ENCODE measurements at places on chromosomes 3 and 15. TPM values are rescaled to one million over a fixed set of nuclear protein-coding genes. Genes with fewer than 3 reads are reported as not detected.

CFAP20DC gene
- total RNA-seq, result 6.5 TPM

DNA sequence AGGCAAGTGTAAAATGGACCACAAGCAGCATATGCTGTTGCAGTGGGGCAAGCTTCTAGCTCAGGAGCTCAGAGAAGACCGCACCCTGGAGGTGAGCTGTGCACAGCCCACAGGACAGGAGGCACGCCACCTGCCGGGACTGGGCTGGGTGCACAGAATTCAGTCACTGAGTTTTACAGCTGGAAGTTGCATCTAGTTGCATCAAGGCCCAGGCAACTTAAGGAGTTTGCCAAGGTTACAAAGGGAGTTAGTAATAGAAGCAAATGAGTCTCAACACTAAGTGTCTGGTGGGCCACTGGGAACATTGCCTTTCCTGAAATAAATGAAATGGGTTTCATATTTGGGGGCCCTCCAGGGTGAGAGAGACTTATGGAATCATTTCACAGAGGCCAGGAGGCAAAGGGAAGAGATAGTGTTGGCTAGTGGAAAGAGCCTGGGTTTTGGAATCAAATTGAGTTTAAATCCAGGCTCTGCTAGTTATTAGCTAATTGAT, 36.0 kb upstream of the TIMP4 start:
- peak; percentile 29 for DNase-seq

- no peak for DNase-seq
Observed at GRCh38 chr3:186983659-186984058, 53.3 kb downstream of the ST6GAL1 start.

- no peak for DNase-seq
Observed at GRCh38 chr3:11005686-11006256, 13.2 kb downstream of the SLC6A1 start.

GRCh38 chr3:61537366-61537765, 24.0 kb upstream of the PTPRG start:
- peak; percentile 8 for DNase-seq

- DNase-seq, result no peak
Observed at GRCh38 chr3:16396202-16396601, 117.3 kb downstream of the RFTN1 start.

FSIP1 gene
- 0.86 TPM for total RNA-seq

BFSP2 gene
- total RNA-seq, result not detected

DNA sequence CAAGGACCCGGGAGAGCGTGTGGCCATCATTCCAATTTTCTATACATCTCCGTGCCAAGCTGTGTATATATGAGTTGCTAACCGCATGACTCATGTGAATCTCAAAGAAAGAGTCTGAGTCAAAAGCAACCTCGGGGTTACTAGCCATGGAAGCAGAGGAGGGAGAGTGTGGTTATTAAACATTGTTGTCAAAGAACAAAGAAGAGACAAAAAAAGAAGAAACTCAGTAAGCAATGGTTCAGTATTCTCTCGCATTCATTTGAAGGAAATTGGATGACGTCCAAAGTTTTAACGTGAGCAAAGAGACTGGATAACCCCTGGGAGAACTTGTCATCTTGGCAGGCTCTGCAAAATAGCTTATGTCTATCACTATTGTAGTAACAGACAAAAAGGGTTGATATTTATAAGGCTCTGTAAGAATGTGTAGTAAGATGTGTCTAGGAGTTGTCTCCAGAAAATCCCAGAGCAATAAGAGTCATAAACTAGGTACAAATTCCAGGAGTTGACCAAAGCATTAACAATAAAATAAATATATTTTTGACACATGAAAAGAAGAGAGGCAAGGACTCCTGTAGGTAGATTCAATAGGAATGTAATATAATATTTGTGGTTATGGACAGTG, 52.8 kb upstream of the GRM7 start:
- no peak for DNase-seq

- no peak for DNase-seq
Observed at GRCh38 chr3:36488077-36488789, 107.9 kb downstream of the STAC start.

ACAD9 gene
- total RNA-seq, result 67.2 TPM

FOXL2 gene
- 1.2 TPM for total RNA-seq

All from A172 (cell line).